ENCODE measurements at places on chromosomes 11 and 22. TPM values are rescaled to one million over a fixed set of nuclear protein-coding genes. Genes with fewer than 3 reads are reported as not detected.

APOBEC3H gene
- total RNA-seq = 0.38 TPM

CSKMT gene
- 12.7 TPM for total RNA-seq

TRPC6 gene
- 0.79 TPM for total RNA-seq

CBLIF gene
- total RNA-seq = not detected

OR4D11 gene
- total RNA-seq = not detected

RASSF10 gene
- 2.5 TPM for total RNA-seq

MYRF gene
- total RNA-seq = 20.8 TPM

Measured in A549 treated with GW870086 at 1 μM for 4 hours (cell line).